Tongue (tissue), 3 donors: ENCODE measurements at places on chromosomes 13 and 19.

GRCh38 chr19:5450482-5451126, 4.6 kb upstream of the ZNRF4 start:
- no peak for DNase-seq

DNA sequence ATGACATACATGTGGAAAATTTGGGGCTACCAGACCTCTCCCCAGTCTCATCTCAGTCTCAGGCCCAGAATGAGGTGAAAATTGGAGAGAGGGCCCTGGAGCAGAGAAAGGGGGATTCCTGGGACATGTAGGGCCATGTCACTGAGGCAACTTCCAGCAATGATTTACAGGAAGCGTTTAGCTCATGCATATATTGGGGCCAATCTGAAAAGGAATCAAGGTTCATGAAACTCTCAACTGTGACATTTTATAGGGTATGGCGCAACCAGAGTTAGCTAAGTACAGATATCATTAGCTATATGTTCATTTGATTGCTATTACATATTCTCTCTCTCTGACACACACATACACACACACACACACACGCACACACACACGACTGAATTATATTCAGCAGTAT, 86.3 kb downstream of the RNASEH2B start:
- no peak for DNase-seq

DNA sequence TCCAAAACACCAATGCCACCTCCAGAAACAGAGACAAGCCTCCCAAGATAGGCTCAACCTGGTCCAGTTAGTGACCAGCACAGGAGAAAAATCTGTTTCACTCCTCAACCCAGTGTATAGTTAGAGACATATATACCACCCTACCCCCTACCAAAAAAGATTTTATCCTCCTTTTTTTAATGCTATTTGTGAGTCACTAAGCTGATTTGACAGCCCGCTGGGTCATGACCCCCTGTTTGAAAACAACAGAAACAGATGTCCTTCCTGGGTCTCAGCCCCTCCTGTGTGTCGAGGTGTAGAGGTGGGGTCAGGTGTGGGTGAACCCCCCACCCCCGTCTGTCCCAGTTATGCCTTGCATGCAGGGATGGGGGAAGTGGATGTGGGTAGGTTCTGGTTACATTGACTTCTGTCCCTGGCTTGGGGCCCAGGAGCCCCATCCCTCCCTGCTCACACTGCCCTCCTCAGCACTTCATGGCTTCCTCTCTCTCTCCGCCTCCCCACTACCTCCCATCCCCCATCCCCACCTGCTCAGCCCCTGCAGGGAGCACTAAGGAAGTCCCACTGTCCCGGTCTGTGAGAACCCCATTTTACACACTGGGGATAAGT, 14.0 kb upstream of the TOMM40 start:
- peak; percentile 21 for DNase-seq

DNA sequence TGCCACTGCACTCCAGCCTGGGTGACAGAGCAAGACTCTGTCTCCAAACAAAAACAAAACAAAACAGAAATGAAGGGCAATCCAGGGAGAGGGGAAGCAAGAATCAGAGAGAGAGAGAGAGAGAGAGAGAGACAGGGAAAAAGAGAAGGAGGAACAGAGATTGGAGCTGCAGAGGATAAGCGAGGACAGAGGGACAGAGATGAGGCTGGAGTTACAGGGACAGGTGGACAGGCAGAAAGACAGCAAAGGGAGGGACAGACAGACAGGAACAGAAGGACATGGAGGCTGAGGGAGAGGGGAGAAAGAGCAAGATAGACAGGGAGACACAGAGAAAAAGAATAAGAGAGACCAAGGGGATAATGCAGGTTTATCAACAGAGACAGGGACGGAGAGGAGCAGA, 1.3 kb upstream of the CRX start:
- DNase-seq = no peak

DNA sequence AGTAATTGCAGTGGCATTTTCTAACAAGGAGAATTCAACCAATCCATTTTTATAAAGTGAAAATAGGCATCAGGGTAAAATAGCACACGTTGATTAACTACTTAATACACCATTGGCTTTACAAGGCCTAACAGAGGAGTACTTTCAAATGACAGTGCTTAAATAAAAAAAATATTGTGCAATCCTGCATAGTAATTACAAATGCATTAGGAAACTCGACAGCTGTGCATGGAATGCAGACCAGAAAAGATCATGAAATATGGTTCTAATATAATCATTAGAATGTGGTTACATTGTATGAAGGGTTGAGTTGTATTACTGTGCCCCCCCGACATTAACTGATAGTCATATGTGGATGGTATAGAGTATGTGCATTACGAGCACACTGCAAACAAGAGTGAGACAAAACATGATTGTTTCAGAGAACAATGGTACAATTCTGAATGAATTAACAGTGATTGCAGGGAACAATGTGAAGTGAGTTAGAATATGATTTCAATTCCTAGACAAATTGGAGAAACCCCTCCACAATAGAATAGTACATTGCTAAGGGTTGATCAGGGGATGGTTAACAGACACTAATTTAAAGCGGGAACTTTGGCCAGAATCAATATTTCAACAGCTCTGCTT, 270.6 kb downstream of the GPC5 start:
- no peak for DNase-seq

DNA sequence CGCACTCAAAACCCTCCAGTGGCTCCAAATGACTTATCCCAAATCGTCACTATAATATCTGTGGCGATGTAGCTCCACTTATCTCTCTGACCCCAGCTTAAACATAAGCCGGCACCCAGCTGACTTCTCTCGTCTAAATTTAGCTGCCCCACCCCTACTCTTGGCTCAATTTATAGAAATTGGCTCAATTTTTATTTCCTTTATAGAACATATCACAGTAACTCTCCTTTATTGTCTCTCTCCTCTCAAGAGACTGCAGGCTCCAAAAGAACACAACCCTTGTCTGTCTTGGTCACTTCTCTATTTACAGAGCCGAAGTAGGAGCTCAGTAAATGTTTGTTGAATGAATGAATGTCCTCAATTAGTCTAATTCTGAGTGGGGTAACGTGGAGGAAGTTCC, 805 bp downstream of the ZNF784 start:
- DNase-seq = peak; percentile 24

- DNase-seq = no peak
Observed at GRCh38 chr13:28406733-28407266, 88.1 kb downstream of the FLT1 start.
